Breast epithelium (tissue), 4 donors: ENCODE measurements at places on chromosomes 7 and 10.

DNA sequence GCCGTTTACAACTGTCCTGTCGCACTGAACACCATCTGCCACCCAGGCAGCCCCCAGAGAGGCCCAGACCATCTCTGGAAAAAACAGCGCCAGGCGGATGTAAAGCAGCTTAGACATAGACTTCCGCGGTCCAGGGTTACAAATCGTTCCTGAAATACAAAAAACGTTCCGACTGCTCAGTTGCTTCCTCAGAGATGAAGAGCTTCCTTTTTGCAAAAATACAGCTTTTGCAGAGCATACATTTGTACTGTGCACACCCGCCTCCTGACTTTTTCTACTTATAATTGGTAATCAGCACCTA is 11.4 kb downstream of the DAGLB start:
- no peak for DNase-seq

DNA sequence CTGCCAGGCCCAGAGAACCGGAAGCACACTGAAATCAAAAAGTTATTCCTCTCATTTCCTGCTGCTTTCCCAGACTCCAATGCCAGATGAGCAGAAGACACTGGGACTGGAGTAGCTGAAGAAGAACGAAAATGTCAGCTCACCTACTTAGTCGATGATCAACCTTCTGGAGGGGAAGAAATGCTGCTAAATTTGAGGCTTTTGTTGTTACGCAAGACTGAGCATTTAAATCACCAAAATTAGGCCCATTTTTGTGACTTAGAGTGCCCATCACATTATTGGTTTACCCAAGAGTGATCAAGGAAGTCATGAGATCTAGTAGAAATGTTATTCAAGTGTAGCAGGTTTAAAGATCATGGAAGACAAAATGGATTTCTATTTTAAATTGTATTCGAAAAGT is 182.1 kb upstream of the PLXDC2 start:
- no peak for DNase-seq

- DNase-seq, result no peak
These were observed 82.1 kb upstream of the HPS1 start for GRCh38 chr10:98528805-98529183.

GRCh38 chr10:110600487-110601101 is 33.1 kb downstream of the SMC3 start:
- no peak for DNase-seq

GRCh38 chr10:116331815-116332214 is 7.6 kb downstream of the CCDC172 start:
- no peak for DNase-seq

- DNase-seq, result no peak
These were observed 90.6 kb downstream of the FAM171A1 start for GRCh38 chr10:15280462-15280861.
